ENCODE measurements at places on chromosomes 7 and 10.

- no peak for DNase-seq
These were observed 37.1 kb downstream of the PRKCQ start for GRCh38 chr10:6542999-6543430.

DNA sequence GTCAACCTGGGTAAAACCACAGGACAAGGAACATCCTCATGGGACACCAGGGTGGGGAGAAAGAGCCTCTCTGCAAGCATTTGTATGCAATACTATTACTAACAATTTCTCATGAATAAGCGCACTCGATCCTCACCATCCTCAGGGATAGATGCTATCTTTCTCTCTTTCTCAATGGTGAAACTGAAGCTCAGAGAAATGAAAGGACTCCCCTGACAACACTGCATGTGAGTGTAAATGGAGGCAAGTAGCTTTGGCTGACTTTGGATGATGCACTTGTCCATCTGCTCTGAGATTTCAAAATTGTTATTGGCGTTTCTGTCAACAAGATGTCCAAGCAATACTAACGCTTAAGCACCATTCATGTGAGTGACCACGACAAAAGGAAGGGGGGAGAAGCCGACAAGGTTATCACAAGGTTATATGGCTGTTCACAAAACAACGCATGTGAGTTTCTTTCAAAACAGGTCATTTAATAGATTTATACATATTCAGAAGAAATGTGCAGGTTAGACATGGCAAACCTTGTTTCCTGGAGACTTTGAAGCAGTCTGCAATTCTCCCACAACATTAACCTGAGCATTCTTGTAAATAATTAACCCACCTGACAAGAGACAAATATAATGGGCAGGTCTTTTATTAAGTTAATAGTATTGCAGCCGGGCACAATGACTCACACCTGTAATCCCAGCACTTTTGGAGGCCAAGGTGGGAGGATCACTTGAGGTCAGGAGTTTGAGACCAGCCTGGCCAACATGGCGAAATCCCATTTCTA lies 54.0 kb downstream of the IFIT5 start:
- DNase-seq: no peak

- DNase-seq: no peak
These were observed 36.2 kb upstream of the EFCAB10 start for GRCh38 chr7:105617280-105618015.

- no peak for DNase-seq
These were observed 2.8 kb downstream of the TMEM120A start for GRCh38 chr7:75991531-75992082.

- DNase-seq: no peak
These were observed 120.9 kb downstream of the TMEM168 start for GRCh38 chr7:112669306-112669705.

DNA sequence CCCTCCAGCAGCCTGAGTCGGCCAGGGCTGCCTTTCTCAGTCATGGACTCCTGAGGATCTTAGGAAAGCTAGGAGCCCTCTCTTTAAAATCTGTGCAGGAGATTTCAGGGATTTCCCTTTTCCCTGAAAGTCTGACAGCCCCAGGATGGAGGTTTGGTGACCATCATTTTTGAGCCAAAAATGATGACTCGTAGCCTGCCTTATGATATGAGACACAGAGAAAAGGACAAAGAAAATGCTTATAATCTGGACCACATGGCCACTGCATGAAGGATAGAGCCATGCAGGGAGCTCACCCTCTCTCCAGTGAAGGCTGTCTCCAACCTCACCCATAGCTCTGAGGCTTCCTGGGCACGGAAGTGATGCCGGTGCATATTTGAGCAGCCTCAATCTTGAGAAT lies 106.6 kb upstream of the CHST15 start:
- no peak for DNase-seq
